ENCODE measurements at places on chromosomes 6 and 20.

DNA sequence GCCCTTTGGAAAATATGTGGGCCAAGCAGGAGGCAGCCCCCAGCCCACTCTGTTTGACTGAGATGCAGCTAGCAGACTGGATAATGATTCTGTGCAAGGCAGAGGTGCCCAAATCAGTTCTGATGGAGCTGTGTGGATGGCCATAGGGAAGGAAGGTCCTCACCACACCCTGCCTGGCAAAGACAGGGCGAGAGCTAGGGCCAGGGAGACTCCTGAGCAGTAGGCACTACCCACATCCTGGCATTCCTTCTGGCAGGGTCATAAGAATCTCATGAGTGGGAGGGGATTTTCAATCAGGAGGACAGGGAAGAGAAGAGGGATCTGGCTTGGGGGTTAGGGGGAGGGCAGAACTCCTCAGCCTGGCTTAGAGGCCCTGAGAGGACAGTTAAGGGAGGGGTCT is 18.6 kb upstream of the TREM2 start:
- no peak for DNase-seq

DNA sequence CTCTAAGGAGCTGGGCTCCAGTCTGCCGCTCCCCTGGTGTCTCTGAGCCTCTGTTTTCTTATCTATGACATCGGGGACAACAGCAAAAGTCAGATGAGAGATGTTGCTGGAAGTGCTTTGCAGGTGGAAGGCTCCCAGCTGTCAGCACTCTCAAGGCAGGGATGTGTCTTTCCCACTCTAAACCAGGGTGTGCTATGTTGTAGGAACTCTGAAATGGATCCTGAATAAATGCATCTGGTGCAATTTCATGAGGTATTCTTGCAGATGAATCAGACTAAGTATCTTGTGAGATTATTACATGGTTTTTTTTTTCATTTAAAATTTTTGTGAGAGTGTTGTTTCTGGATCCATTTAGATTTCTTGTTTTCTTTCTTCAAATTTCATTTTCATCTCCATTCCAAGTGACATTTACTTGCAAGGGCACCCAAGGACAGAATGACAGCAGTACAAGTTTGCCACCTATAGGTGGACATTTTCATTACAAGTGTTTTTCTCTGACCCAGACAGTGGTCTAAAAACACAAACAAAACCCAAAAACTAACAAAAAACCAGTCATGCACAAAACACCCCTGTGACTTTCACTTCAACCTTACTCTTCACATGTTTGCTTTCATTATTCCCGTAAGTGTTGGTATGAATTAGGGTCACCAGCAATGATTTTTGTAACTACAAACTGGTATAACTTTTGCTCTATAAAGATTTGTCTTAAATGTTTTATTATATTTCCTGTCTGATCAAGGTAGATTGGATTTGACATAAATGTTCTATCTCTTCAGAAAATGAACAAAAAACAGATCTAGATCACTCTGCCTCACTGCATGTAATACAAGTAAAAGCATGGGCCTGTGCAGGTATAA is 14.7 kb upstream of the SIM1 start:
- DNase-seq: no peak

GRCh38 chr20:36613974-36614373 is 8.4 kb downstream of the RAB5IF start:
- no peak for DNase-seq

GRCh38 chr6:151690303-151690702 is 117.2 kb upstream of the ESR1 start:
- DNase-seq: no peak

DNA sequence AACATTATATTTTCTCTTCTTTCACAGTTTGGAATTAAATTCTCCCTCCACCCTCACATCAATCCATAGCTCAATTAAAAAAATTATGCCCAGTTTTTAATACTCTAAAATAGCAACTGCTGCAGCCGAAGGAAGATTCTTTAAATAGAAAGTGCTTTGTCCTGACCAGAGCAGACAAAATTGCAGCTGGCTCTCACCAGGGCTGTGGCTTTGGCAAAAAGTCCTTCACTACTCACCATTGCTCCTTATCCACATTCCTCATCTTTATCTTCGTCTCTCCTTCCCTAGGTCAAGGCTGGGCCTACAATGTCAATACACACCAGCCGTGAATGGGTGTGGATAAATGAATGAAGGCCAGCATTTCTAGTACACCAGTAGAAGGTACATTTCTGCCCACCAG is 107.9 kb upstream of the VGLL2 start:
- no peak for DNase-seq

DNA sequence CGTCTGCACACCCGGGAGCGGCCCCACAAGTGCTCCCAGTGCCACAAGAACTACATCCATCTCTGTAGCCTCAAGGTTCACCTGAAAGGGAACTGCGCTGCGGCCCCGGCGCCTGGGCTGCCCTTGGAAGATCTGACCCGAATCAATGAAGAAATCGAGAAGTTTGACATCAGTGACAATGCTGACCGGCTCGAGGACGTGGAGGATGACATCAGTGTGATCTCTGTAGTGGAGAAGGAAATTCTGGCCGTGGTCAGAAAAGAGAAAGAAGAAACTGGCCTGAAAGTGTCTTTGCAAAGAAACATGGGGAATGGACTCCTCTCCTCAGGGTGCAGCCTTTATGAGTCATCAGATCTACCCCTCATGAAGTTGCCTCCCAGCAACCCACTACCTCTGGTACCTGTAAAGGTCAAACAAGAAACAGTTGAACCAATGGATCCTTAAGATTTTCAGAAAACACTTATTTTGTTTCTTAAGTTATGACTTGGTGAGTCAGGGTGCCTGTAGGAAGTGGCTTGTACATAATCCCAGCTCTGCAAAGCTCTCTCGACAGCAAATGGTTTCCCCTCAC is 21.0 kb downstream of the PRDM1 start:
- no peak for DNase-seq

- DNase-seq: no peak
Measured at GRCh38 chr20:8862092-8862491, 206.8 kb upstream of the PLCB4 start.

GRCh38 chr6:52927451-52927850 is 18.0 kb upstream of the GSTA3 start:
- no peak for DNase-seq

DNA sequence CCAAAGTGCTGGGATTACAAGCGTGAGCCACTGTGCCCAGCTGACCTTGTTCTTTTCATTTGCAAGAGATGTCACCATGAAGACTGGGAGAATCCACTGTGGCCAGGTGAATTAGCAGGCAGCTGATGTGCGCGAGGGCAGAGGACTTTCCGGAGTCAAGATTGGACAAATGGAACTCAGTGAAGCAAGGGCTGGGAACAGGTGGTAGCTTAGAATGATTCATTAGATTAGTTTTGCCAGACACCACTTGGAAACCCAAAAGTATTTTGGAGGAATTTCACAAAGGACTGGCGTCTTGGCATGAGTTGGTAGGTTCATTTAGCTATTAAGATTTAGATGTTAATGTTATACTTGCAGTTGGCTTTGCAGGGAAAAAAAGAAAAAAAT is 4.7 kb upstream of the AKAP7 start:
- DNase-seq: no peak

Measured in stimulated activated CD4-positive, alpha-beta T cell treated with anti-CD3 and anti-CD28 coated beads, Interleukin-4, amount 100 ng/mL, for 1 hour (primary cell).